Activated T-helper 1 cell treated with Interleukin-2 at 50 U/mL for 16 hours (primary cell): ENCODE measurements at places on chromosomes 2 and 18.

GRCh38 chr2:223104336-223105132, 52.5 kb downstream of the KCNE4 start:
- no peak for DNase-seq

DNA sequence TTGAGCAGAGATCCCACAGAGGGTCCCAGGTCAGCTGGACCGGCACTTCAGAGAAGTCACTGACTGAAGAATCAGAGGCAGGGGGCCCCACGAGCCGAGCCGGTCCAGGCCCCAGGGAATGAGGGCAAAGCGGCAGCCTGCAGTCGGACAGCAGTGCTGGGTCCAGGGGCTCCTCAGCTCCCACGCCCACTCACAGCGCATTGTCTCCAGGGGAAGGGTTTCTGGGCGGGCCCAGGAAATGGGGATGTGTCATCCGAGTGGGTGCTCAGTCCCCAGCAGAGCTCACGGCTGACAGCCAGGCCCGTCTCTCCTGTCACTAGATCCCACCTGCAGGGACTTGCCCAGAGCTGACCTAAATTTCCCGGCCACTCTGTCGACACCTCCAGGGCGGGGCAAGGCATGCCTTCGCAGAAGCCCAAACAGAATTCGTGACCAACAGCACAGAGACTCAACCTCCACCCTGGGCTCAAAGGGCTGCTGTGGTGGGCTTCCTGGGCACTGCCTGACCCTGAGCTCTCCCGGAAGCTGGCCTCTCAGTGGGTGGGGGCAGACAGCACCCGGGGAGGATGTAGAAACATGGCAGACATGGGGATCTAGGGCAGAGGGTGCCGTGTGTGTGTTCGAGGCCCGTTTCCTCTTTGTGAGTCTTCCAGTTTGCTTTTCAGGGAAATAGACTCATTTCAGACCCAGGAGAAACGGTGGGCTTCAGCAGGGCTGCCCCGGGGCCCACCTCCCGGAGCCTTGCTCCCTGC, 42.1 kb upstream of the TAF1B start:
- DNase-seq, result peak; percentile 19

DNA sequence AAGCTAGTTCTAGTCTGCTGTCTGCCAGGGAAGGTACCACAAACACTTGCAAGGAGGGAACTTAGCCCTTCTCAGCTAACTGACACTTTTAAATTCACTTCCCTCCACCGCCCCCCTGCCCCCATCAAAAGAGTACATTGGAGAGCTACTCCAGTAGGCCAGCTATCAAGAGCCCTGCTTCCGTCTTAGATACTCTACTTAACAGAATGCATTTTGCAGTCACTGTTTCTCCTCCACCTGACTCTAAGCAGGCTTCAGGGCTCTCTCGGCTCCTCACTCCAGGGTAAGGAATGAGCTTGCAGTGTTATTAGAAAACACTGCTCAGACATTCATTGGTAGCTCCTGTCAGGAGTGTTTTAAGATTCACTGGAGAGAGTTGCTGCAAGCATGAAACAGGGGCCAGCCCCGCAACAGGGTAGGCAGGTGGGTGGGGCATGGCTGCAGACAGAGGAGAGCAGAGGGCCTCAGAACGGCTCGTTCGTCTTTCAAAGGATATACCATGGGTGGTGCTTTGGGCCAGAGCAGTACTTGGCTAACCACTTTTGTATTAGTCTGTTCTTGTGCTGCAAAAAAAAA, 35.3 kb upstream of the PDCL3 start:
- DNase-seq, result no peak

- DNase-seq, result no peak
These were observed 134.2 kb downstream of the CBLN2 start for GRCh38 chr18:72409903-72410302.

GRCh38 chr2:227655454-227655853, 11.2 kb upstream of the SCYGR5 start:
- no peak for DNase-seq

- no peak for DNase-seq
These were observed 428.1 kb downstream of the SETBP1 start for GRCh38 chr18:45108754-45109153.

- no peak for DNase-seq
These were observed 714 bp downstream of the ASXL3 start for GRCh38 chr18:33578518-33579348.

- DNase-seq, result no peak
These were observed 5.4 kb upstream of the FAM124B start for GRCh38 chr2:224407241-224407701.
